Thyroid gland (tissue), 4 donors: ENCODE measurements at places on chromosomes 16 and 17. TPM values are rescaled to one million over a fixed set of nuclear protein-coding genes. Genes with fewer than 3 reads are reported as not detected.
A peak's percentile ranks its signal among the peaks of the same experiment; 100 is the strongest.

DNA sequence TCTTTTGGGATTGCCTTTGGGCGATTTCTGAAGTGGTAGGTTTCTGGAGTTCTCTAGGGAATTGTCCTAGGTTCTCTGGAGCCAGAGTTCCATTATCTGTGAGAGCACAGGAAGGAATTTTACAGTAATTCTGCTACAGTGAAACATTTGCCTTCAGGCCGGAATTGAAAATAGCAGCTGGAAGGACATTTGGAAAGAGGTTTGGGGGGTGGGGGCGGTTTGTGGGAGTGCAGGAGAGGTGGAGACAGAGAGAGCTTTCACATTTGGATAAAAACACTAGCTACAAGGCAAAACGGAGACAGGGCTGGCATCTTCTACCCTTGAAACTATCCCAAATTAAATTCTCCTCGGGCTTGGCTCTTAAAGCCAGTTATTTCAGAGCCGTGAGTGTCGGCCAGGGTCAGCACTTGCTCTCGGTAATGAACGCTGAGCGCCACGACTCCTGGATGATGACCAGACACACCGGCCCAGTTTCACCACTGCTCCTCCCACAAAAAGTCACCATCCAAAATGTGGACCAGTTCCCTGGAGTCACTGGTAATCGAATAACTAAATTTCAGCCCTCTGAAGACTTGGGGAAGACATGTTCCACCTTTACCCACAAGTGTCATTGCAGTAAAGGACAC lies 67.7 kb upstream of the TANC2 start:
- H3K27me3 ChIP-seq, result no peaks in the 10 kb centered on the region
- H3K27ac ChIP-seq, result no peak overlapping the region
- DNase-seq, result no peak
- H3K36me3 ChIP-seq, result no peaks in the 10 kb centered on the region
- H3K4me3 ChIP-seq, result no peak overlapping the region
- no peaks in the 10 kb centered on the region for H3K4me1 ChIP-seq

DNA sequence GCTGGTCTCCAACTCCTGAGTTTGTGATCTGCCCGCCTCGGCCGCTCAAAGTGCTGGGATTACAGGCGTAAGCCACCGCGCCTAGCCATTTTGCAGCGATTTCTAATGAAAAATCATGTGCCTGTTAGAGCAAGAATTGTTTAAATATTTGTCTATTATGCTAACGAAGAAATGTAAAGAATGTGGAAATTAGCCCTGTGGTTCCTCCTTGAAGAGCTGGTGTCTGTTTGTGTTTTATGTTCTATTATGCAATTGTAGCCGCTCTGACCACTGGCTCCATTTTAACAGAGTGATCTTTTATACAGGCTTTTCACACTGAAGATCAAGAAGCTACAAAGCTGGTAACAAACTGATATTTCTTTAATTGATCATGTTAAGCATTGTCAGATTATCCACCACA lies 217.3 kb downstream of the USP22 start:
- H3K4me1 ChIP-seq, result no peaks in the 10 kb centered on the region
- no peak overlapping the region for H3K27ac ChIP-seq
- no peaks in the 10 kb centered on the region for H3K27me3 ChIP-seq
- H3K4me3 ChIP-seq, result no peak overlapping the region
- DNase-seq, result no peak

KREMEN2 gene
- total RNA-seq, result not detected

- H3K27ac ChIP-seq, result no peak overlapping the region
- peaks cover 44% of the 10 kb centered on the region for H3K4me1 ChIP-seq
- H3K36me3 ChIP-seq, result no peaks in the 10 kb centered on the region
- no peak for DNase-seq
Measured at GRCh38 chr17:57650548-57650947, 94.6 kb downstream of the CCDC182 start.

DNA sequence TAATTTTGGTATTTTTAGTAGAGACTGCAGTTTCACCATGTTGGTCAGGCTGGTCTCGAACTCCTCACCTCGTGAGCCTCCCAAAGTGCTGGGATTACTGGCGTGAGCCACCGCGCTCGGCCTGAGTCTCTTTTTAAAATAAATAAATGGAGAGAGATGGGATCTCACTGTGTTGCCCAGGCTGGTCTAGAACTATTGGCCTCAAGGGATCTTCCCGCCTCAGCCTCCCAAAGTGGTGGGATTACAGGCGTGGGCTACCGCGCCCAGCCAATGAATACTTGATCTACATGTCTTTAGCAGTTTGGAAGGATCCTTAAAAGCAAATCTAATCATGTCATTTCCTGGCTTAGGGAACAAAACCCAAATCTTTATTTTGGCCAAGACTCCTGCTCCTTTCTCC lies 1.2 kb downstream of the DHODH start:
- no peaks in the 10 kb centered on the region for H3K4me1 ChIP-seq
- no peaks in the 10 kb centered on the region for H3K36me3 ChIP-seq
- no peak overlapping the region for H3K27ac ChIP-seq
- H3K4me3 ChIP-seq, result no peak overlapping the region
- DNase-seq, result no peak

OR3A2 gene
- total RNA-seq, result not detected

DNA sequence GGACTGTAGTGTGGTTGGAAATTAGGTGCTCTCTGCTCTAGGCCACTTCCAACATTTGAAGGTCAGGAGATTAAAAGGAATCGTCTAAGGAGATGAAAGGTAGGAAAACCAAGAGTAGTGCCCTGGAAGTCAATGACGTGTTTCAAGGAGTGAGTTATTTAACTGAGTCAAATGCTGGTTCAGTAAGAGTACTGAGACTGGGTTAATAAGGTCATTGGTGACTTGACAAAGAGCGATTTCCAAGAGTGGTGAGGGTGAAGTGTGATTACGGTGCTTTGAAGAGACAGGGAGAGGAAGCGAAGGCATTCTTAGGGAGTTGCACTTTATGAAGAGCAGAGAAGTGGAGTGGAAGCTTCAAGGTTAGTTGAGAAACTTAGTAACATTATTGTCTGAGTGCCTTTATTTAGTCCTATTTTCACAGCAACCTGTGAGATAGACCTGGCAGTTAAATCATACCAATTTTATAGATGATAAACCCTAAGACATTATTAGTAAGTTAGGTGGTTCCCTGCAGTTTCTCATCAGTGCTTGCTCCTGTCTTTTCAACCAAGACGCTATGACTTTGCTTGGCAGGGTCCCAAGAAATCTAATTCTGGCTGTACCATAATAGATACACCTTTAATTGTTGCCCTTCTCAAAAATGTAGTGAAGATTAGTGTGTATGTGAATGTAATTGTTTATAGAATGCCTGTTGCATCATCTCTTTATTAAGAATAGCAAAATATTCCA lies 5.9 kb downstream of the ZNF207 start:
- DNase-seq, result no peak
- H3K27me3 ChIP-seq, result no peaks in the 10 kb centered on the region
- H3K27ac ChIP-seq, result no peak overlapping the region
- peaks cover 32% of the 10 kb centered on the region for H3K4me1 ChIP-seq
- H3K36me3 ChIP-seq, result peaks cover 36% of the 10 kb centered on the region

DNA sequence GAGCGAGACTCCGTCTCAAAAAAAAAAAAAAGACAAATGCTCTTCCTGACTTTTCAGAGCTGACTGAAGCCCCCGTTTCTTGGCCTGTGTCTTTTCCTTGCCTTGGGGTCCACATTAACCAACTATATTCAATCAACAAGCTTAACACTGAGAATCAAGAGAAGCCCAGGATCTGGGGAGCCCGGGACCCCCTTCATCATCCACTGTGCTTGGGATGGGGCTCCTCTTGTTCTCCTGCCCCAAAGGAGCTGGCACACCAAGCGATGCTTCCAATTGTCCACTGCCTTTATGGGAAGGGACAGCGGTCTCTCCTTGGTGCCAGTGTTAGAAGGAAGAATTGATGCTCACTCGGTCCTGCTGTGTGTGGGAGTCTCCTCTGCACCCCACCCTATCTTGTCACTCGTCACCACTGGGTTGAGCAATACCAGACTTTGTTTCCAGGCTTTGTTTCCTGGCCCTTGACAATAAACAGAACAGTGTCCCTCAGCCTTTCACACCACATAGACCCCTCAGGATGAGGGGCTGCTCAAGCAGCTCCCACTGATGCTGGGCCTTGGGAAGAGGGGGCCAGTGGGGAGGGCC lies 146.7 kb downstream of the KCNJ12 start:
- no peaks in the 10 kb centered on the region for H3K27me3 ChIP-seq
- H3K27ac ChIP-seq, result no peak overlapping the region
- H3K4me3 ChIP-seq, result no peak overlapping the region
- DNase-seq, result no peak
- no peaks in the 10 kb centered on the region for H3K4me1 ChIP-seq
- no peaks in the 10 kb centered on the region for H3K36me3 ChIP-seq

- DNase-seq, result no peak
- no peak overlapping the region for H3K27ac ChIP-seq
- H3K36me3 ChIP-seq, result no peaks in the 10 kb centered on the region
- H3K4me3 ChIP-seq, result no peak overlapping the region
Measured at GRCh38 chr17:48335858-48336500, 94.0 kb downstream of the SKAP1 start.

- no peaks in the 10 kb centered on the region for H3K27me3 ChIP-seq
- no peaks in the 10 kb centered on the region for H3K36me3 ChIP-seq
Measured at GRCh38 chr16:88934066-88934667, 42.8 kb downstream of the CBFA2T3 start.

DNA sequence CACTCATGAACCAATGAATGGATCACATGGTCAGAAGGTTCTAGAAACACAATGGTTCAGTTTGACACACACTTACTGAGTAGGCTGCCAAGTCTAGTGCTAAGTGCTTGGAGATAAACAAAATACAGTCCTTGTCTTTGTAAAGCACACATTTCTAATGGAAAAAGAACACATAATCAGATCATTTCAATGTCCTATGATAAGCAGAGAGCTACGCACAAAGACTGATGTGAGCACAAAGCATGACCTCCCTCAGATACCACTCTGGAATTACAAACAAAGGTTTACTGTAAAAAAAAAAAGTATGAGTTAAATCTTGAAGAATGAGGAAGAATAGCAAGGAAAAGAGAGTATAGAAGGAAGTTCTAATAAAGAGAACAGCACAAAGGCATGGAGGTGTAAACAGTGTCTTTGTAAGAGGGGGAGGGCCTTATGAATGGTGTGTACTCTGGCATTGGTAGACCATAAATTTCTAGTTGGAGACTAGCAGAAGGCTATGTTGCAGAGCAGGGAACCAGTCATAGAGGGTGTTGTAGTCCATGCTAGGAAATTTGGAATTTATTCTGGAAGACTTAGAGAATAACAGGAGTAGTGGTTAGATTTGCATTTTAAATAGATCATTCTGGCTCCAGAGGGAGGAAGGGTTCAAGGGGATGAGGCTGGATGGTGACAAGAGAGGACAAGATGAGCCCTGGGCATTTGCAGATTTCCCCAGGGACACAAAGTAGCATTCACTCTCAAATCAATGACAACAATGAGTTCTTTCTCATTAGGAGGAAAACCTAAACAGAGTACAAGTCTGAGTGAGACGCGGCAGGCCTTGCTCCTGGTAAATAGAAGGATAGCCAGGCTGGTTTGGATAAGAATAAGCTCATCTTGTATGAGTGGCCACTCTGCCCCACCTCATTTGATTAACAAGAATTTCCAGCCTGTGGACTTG lies 468.0 kb downstream of the TOX3 start:
- no peaks in the 10 kb centered on the region for H3K36me3 ChIP-seq
- DNase-seq, result no peak
- H3K27ac ChIP-seq, result no peak overlapping the region
- H3K4me3 ChIP-seq, result no peak overlapping the region
- H3K27me3 ChIP-seq, result no peaks in the 10 kb centered on the region
- H3K4me1 ChIP-seq, result no peaks in the 10 kb centered on the region

DNA sequence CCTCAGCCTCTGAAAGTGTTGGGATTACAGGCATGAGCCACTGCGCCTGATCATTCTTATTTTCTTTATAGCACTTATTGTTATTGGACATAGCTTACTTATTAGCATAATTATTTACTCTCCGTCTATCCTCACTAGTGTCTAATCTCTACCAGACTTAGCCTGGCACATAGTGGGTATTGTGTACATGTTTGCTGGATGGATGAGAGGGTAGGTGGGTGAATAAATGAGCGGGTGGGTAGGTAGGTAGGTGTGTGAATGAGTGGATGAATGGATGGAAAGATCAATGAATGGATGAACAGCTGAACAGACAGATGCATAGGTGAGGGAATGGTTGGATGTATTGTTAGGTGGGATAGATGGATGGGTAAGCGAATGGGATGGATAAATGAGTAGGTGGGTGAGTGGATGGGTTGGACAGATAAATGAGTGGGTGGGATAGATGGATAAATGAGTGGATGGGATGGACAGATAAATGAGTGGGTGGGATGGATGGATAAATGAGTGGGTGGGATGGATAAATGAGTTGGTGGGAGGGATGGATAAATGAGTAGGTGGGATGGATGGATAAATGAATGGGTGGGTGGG lies 51.9 kb downstream of the ABCC6 start:
- H3K36me3 ChIP-seq, result no peaks in the 10 kb centered on the region
- H3K4me1 ChIP-seq, result no peaks in the 10 kb centered on the region
- H3K27ac ChIP-seq, result no peak overlapping the region

- no peak overlapping the region for H3K27ac ChIP-seq
- no peaks in the 10 kb centered on the region for H3K4me1 ChIP-seq
- no peak overlapping the region for H3K4me3 ChIP-seq
- DNase-seq, result no peak
Measured at GRCh38 chr16:47395733-47396498, 64.9 kb downstream of the ITFG1 start.

- H3K4me1 ChIP-seq, result no peaks in the 10 kb centered on the region
- no peaks in the 10 kb centered on the region for H3K27me3 ChIP-seq
- H3K27ac ChIP-seq, result peak overlapping the region; percentile 5
- peak; percentile 67 for DNase-seq
Measured at GRCh38 chr16:14284930-14285512, 213.9 kb downstream of the MRTFB start.

CMTM1 gene
- not detected for total RNA-seq
